ENCODE measurements at places on chromosomes 11 and 22.

GRCh38 chr11:47378836-47379170 is 456 bp upstream of the SPI1 start:
- DNase-seq = no peak

- no peak for DNase-seq
Measured at GRCh38 chr11:116861539-116861938, 24.1 kb upstream of the APOA1 start.

DNA sequence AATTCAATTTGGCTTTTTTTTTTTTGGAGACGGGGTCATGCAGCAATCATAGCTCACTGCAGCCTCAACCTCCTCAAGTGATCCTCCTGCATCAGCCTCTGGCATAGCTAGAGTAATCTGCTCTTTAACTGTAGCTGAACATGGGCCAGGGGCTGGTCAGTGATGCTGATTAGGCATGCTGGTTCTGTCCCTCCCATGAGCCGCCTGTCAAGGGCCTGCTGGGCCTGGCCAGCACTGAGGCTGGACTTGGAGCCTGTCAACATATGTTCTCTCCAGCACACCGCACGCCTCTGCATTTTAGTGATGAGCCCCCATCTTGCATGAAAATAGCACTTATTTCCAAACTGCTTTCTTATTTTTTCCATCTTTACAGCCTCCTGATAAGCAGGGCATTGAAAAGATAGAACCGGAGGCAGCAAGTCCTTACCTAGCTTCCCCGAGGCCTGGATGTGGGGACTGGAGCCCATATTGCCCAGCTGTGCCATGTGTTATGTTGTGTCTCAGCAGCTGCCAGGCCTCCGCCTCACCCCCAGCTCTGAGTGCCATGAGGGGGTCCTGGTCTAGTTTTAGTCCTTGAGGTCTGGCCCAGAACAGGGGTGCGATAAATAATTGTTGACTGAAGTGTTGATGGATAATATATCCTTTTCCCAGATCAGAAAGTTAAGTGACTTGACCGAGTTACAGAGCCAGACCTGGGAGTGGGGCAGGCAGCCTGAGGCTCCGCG is 80.0 kb downstream of the CTTN start:
- no peak for DNase-seq

- no peak for DNase-seq
Measured at GRCh38 chr11:93089474-93090102, 108.2 kb downstream of the SLC36A4 start.

GRCh38 chr22:35622191-35622913 is 5.2 kb upstream of the MB start:
- no peak for DNase-seq

DNA sequence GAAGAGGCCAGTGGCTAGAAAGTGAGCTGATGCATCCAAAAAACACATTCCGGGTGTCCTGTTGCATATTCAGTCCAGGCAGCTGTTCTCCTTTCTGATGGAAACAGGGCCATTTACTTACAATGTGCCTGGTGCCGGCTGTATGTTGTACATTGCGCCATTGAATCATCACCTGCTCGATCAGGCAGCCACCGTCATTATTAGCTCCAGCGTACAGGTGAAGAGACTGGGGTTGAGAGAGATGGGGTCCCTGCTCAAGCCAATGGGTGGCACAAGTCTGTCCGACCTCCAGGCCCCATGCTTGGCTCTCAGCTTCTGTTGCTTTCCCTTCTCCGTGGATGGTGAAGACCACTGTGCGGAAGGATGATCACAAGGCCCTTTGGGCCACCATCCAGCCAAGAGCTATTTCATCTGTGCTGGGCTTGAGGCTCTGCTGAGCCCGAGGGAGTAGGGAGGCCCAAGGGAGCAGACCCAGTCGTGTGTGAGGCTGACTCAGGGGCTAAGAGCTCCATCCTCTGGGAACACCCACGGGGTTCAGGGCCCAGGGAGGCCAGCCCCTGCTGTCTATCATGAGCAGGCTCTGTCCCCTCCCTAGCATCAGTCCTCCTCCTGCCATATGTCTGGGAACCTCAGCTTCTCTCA is 20.7 kb upstream of the EMID1 start:
- no peak for DNase-seq

GRCh38 chr11:122804796-122805195 is 33.5 kb upstream of the CRTAM start:
- DNase-seq = no peak

GRCh38 chr11:2099516-2100349 is 39.5 kb downstream of the IGF2 start:
- no peak for DNase-seq

DNA sequence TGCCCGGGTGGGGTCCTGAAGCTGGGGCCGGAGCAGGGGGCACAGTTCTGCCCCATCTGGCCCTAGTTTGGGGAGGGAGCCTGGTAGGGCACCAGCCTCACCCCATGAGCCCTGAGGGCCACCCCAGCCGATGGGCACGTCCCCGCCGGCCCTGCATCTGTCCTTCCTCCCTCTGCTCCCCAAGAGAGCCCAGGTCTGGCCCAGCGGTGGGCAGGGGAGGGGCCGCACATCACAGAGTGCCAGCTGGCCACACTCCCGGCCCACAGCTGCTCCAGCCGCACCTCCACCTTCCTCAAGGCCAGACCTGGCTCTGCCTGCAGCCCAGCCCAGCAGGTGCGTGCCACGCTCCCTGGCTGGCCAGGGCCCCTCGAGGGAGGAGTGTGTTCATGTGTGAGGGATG is 21.6 kb downstream of the BRSK2 start:
- no peak for DNase-seq

GRCh38 chr11:131248588-131248987 is 121.8 kb upstream of the NTM start:
- no peak for DNase-seq

GRCh38 chr22:38572065-38572464 is 2.1 kb upstream of the DMC1 start:
- DNase-seq = no peak

GRCh38 chr11:13343067-13343466 is 65.5 kb downstream of the BMAL1 start:
- no peak for DNase-seq

DNA sequence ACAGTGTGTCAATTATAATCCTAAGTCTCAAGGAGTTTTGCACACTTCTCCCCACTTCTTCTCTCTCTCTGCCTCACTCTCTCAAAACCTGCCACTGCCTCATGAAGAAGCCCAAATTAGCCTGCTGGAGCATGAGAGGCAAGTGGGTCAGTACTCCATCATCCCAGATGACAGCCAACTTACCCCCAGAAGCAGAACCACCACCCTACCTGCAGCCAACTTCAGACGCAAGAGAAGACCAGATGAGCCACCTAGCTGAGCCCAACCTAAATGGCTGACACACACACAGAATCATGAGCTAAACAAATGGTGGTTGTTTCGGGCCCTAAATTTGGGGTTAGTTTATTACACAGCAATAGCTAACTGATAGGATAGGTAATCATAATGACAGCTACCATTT is 61.2 kb downstream of the CD82 start:
- DNase-seq = no peak

GRCh38 chr11:9700105-9700801 is 36.4 kb downstream of the SWAP70 start:
- no peak for DNase-seq

DNA sequence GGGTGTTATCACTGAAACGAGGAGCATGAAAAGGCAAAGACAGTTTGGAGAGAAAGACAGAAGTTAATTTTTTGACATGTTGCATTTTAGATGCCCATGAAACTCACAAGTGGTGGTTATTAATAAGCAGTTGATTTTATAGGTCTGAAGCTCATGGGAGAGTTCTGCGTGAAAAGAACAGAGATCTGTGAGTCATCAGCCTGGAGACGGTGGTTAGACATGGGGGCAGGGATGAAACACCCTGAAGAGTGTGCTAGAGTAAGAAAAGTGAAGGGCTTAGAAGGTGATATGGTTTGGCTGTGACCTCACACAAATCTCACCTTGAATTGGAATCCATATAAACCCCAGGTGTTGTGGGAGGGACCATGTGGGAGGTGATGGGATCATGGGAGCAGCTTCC is 289.1 kb upstream of the ISX start:
- DNase-seq = no peak

GRCh38 chr11:61279934-61280659 is 15.0 kb downstream of the VWCE start:
- DNase-seq = no peak

GRCh38 chr11:1337647-1338007 is 28.2 kb upstream of the TOLLIP start:
- no peak for DNase-seq

- no peak for DNase-seq
Measured at GRCh38 chr11:8250981-8251615, 12.6 kb downstream of the LMO1 start.

DNA sequence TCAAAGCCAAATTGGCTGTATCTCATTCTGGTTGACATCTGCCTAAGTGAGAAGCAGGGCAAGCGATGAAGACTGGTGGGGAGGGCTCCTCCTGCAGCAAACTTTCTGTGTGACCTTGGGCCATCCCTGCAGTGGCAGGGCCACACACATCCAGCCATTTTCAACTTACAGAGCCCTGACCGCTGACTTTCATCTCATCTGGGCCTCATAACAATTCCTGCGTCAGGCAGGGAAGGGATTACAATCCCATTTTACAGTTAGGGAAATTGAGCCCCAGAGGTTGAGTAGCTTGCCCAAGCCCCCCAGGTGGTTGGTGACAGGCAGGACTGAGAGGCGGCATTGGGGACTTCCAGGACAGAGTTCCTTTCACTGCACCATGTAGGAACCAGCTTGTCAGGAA is 21.9 kb downstream of the TPBGL start:
- no peak for DNase-seq

DNA sequence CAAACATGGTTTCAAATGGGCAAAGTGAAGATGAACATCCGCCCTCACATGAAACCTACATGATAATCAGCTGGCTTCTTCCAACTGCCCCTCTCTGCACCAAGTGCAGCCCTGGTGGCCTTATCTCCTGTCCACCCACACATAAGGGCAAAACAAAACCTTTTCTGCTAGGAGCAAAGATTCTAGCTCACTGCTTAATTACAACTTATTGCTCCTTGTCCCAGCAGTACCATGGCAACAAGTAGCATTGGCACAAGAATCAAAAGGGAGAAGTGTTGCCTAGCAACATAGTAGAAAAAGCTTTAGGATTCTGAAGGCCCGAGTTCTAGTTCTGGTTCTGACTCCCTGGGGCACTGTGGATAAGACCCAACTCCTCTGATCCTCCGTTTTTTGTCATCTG is 68.7 kb upstream of the BMAL1 start:
- DNase-seq = no peak

GRCh38 chr11:63745304-63746170 is 23.0 kb downstream of the ZFTA start:
- DNase-seq = no peak

- no peak for DNase-seq
Measured at GRCh38 chr11:74535371-74536160, 42.0 kb upstream of the LIPT2 start.

- DNase-seq = no peak
Measured at GRCh38 chr11:63814383-63814736, 1.1 kb downstream of the SPINDOC start.

DNA sequence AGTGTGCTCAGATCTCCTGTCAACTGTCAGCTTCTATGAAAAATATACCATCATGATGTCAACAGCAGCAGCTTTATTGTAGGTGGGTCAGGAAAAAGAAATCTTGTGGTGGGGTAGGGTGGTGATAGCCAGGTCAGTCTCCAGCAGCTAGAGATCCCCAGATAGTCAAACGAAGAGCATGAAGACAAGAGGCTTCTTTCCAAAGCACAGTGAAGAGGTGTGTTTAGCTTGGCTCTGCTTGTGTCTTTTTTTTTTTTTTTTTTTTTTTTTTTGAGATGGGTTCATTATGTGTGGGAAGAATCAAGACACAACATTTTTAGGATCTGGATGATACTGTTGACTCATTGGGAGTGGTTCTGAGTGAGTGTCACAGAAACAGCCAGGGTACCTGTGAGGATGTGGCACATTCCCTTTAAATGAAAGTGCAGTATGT is 1075.5 kb downstream of the NTM start:
- DNase-seq = no peak

GRCh38 chr22:25911243-25911972 is 169.4 kb downstream of the MYO18B start:
- no peak for DNase-seq

- no peak for DNase-seq
Measured at GRCh38 chr11:106904826-106905225, 113.5 kb downstream of the GUCY1A2 start.

GRCh38 chr11:95592471-95592870 is 197.1 kb downstream of the FAM76B start:
- DNase-seq = no peak

GRCh38 chr11:133951327-133952198 is 5.2 kb downstream of the IGSF9B start:
- DNase-seq = no peak

DNA sequence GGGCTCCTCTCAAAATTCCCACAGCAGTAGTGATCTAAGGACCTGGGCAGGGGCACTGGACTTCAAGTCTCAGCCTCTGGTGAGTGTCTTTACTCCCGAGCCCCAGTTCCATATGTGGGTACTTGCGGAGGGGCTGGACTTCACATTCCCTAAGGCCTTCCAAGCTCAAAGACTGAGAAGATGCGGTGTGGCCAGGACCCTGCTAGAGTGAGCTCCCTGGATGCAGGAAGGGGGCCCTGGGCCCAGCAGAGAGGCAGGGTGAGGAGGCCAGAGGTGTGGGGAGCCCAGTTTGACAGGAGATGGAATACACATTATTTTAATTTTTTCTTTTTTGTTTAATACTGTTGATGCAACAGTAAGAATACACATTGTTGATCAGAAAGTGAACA is 83.7 kb downstream of the IGLL1 start:
- no peak for DNase-seq

DNA sequence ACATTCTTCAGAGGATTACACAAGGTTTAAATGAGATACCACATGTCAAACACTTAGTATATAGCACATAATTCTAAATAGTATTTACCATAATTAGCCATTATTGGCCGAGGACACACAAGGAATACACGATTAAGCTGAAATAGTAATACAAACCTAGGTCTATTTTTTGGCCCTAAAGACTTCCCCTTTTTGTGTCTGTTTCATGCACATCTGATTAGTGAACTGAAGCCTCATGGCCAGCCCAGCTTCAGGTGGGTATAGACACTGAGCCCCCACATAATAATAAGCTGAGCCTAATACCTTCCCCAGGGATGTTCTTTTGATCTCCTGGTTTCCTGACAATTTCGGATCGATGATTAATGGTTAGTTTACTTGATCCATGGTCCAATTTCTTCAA is 2.1 kb downstream of the GLYATL1B start:
- DNase-seq = no peak

- DNase-seq = no peak
Measured at GRCh38 chr11:73423506-73423905, 47.3 kb downstream of the RELT start.

- no peak for DNase-seq
Measured at GRCh38 chr11:129259931-129260348, 67.8 kb upstream of the ARHGAP32 start.

All from activated naive CD4-positive, alpha-beta T cell (primary cell).